Hindlimb muscle (tissue), 1 donor: ENCODE measurements at places on chromosomes 4 and X. TPM values are rescaled to one million over a fixed set of nuclear protein-coding genes. Genes with fewer than 3 reads are reported as not detected.

GATA1 gene
- polyA plus RNA-seq: 0.72 TPM

KLF3 gene
- polyA plus RNA-seq: 34.0 TPM

GABRG1 gene
- polyA plus RNA-seq: not detected

STAP1 gene
- polyA plus RNA-seq: 0.22 TPM

BTK gene
- polyA plus RNA-seq: 3.8 TPM

- DNase-seq: no peak
These were observed 357.8 kb upstream of the SLC7A11 start for GRCh38 chr4:138599965-138600364.

DNA sequence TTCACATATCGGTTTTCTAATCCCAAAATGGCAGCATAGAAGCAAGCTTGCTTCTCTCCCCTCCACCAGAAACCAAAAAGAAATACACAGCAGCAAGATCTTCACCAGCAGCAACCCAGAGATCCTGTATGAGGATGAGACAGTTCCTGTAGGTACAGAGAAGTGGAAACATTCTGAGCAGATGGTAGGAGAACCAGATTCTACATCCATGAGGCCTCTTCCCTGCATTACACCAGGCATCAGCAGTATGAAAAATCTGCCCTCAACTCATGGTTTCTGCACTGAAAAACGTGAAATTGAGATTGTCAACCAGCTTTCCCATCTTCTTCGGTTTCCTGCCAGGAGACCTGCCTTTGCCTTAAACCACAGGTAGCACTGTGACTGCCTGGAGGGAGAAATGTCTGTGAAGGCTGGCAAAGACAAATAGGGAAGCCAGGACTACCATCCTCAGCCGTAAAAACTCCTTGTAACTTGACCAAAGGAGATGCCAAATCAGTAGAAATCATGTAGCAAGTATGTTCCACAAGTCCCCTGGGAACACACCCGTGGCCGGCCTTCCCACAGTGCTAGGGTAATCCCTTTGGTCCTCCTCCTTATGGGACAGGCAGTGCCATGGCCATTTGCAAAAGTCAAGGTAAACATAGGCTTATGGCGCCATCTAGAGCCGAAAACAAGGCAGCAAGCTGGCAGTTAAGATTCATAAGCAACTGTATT is 24.0 kb upstream of the MTHFD2L start:
- DNase-seq: peak; percentile 73

DNA sequence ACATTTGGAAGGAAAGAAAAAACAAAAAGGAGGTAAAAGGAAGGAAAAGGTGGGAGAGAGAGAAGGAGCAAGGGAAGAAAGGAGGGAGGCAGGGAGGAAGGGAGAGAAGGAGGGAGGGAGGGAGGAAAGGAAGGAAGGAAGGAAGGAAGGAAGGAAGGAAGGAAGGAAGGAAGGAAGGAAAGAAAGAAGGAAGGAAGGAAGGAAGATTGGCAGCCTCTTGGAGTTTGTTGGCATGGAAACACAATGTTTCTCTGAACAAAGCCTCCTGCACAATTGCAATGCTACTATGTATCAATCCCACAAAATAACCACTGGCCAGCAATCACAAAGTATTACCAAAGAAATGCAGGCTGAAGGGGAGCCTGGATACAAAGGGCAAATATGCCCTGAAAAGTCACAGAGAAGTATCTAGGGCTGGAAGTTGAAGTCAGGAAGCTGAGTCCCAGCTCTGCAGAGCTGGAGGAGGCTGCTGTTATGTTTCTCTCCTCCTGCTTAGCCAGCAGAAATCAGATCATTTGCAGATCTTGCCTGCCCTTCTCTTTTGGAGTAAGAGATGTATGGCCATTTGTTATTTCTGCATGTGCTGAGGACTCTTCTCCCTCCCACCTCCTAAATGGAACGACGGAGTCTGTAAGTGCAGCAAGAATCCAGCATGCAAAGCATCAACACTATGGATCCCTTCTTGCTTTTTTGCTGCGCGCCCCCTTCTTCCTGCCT is 195.9 kb upstream of the LDB2 start:
- DNase-seq: peak; percentile 15

DNA sequence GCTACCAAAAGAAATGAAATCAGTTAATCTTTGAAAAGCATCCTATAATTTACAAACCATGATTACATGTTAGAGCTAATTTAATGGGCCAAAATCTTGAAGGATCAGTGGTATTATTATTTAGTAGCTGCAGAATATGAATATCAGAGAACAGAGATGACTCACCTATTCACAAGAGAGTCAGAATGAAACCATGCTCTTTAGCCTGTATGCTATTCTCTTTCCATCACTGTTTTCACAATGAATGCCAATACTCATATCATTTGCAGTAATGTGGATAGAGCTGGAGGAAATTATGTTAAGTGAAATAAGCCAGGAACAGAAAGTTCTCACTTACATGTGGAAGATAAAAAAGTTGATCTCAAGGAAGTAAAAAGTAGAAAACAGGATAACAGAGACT is 414.1 kb downstream of the CENPC start:
- DNase-seq: no peak

GRCh38 chr4:138092060-138092459 is 150.1 kb downstream of the SLC7A11 start:
- DNase-seq: no peak

DNA sequence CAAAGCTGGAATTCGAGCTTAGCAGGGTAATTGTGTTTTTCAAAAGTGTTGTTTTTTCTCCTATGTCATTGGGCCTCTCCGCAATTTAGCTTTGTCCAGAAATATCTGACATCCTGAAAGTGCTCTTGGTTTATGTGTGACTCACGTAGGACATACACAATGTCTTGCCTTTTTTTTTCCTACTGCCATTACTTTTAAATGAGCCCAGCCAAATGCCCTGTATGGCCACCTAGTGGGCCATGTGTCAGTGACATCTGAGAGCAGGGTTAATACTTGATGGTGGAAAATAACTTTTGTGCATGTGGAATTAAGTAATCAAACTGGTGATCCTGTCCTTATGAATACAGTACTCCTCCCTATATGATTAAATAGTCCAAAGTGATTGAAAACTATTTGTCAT is 1411.1 kb upstream of the TENM3 start:
- DNase-seq: no peak

DNA sequence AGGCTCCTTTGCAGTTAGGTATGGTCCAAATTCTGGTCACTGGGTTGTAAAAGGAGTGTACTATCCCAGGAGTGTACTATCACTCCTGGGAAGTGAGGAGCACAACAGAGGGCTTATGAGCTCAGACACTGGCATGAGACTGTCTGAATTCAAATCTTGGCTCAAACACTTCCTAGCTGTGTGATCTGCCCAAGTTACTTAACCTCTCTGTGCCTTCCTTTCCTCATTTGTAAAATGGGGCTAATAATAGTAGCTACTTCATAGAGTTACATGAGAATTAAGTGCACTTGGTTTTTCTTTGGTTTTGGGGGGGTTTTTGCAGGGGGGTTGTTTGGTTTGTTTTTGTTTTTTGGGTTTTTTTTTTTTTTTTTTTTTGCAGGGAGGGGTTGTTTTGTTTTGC is 152.0 kb downstream of the BCOR start:
- DNase-seq: no peak

- no peak for DNase-seq
These were observed 235.0 kb downstream of the MAML3 start for GRCh38 chr4:139919004-139919403.

DNA sequence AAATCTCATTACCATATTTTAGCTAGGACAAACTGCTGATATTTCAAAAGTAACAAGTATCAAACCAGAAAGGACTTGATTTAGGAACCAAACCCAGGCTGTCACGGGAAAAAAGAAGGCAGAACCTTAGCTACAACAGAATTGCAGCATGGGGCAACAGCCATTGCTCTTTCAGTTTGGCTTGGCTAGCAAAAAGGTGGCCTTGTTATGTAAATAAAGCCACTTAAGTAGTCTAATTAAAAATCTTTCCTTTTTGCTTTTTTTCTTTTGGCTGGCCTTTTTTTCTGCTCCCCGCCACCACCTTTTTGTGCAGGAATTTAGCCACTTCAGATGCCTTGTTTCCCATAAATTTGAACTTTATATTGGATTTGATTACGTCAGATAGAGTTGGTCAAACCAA is 235.9 kb downstream of the CPXCR1 start:
- no peak for DNase-seq

DNA sequence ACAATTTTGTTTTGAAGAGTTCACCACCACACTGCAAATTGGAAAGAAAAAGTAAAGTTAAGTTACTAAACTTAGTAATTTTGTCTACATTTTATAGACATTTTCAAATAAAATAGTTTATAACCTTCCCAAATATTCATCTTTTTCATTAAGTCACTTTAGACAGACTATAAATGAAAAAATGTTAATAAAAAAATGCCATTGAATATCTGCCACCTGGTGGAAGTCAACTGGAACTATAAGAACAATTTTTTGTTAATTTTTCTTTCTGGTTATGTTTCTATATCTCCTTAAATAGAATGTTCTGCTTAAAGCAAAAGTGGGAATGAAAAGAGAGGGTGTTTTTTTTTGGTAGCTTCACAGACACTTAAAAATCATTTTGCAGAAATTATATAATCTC is 534.4 kb upstream of the PCDH10 start:
- DNase-seq: no peak

DNA sequence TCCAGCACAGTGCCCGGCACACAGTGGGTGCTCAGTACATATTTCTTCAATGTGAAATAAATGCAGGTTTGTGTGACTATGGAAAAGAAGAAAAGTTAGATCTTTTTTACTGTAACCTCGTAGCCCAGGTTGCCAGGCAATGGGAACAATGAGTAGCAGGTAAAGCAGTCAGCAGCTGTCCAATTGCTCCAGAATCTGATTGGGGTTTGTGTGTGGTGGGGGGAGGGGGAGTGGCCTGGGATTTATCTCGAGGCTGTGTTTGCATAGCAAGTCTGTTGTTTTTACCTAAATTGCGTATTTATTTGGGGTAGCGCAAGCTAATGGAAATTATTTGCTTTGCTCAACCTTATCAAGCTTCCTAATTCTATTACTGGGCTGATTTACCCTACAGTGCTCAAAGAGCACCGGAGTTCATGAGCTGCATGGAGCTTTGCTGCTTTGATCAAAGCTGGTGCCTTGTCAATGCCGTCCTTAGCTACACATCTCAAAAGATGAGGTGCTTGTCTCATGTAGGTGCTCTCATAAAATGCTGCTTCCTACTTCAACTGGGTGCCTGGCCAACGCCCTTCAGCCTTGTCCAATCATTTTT is 145.0 kb upstream of the DGKK start:
- DNase-seq: no peak

- no peak for DNase-seq
These were observed 13.5 kb upstream of the FOXO4 start for GRCh38 chrX:71082124-71082647.

- DNase-seq: no peak
These were observed 73.3 kb downstream of the RASGEF1B start for GRCh38 chr4:81398379-81398778.

DNA sequence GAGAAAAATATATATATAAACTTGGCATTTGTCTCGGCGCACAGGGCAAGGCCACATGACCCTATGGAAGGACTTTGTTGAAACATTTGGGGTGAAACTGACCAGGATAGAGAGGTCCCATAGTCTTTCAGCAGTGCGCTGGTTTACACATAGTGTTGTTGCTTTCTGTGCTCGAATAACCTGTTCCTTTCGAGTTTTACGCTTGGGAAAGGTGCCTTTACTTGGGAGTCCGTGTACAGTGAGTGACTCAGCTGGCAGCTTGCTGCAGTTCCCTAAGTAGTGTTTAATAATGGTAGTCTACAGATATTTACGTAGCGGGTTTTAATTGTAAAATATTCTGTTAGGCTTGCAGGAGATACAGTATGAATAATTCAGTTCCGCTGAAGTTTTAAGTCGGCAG is 578 bp downstream of the APOOL start:
- peak; percentile 2 for DNase-seq
